NCI-H2171 treated with DMSO at 0.1 percent for 48 hours (cell line): ENCODE measurements at places on chromosomes 6 and 20.

DNA sequence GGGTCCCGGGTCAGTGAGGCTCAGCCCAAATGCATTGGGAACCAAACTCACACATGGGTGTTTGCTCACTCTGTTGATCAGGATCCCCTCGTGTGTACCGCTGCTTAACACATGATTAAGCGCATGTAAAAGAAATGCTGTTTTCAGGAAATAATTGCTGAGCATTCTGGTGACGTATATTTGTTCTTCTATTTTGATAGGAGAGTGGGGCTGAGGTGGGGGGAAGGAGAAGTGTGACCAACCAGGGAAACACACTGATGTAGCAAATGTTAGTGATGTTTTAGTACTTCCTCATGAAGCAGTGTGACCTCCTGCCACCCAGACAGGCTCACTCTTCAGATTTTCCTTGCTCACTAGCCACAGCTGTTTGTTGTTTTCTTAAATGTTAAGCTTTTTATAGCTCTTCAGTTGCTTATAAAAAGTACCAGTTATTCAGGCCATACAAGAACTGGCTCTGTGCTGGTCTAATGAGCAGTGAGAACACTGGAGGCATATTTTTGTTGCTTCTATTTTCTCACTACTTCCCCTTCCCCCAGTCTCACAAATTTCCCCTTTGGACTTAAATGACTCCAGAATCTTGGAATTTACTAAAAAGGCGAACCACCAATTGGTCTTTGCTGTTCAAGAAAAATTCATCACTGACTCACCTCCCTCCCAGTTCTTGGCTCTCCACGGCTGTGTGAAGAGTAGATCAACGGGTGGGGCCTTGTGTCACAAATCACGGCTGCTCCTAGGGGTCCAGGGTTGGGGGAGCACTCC, 79.2 kb upstream of the BACH2 start:
- DNase-seq, result no peak

DNA sequence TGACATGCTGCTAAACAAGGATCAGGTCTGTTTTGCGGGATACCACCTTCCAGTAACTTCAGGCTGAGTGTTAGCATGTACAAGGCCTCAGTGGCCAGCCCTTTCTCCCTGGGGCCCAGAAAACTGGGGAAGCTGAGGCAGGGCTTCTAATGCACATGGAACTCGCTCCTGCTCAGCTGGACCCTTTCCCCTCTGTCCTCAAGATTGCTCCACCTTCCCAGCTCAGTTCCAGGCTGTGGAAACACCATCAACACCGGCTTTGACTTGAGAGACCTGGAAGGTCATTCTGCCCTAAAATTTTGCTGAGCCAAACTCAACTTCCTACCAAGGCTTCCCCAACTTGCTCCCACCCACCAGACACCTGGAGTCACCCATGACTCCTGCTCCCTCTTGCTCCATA, 4.2 kb upstream of the BLCAP start:
- no peak for DNase-seq

DNA sequence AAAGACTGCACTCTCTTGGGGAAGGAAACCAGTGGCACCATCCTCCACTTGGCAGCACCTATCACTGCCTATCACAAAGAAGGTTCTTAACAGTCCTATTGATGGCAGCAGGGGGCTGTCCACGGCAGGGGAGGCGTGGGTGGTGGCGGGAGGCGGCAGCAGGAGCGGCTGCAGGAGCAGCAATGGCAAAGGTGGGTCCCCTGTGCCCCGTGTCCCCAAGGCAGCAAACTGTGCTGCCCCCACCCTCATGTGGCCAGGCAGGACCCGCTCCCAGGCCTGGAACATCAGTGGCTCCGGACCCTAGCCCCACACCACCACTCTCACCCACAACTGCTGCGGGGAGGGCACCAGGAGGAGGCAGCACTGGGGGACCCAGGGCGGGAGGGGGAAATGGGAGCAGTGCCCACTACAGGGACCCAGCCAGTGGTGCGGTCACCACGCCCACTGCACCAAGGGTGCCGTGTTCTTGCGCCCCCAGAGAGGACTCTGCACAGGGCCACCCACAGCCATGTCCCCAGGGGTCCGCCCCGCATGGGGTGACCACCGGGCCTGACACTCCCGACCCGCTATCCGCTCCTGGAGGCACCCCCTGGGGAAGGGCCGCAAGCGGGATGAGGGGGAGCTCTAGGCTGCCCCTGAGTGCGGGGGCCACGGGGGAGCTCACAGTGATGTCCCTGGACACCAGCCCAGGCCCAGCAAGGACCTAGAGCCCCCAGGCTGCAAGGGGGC, 54.6 kb downstream of the GMDS start:
- DNase-seq, result no peak

DNA sequence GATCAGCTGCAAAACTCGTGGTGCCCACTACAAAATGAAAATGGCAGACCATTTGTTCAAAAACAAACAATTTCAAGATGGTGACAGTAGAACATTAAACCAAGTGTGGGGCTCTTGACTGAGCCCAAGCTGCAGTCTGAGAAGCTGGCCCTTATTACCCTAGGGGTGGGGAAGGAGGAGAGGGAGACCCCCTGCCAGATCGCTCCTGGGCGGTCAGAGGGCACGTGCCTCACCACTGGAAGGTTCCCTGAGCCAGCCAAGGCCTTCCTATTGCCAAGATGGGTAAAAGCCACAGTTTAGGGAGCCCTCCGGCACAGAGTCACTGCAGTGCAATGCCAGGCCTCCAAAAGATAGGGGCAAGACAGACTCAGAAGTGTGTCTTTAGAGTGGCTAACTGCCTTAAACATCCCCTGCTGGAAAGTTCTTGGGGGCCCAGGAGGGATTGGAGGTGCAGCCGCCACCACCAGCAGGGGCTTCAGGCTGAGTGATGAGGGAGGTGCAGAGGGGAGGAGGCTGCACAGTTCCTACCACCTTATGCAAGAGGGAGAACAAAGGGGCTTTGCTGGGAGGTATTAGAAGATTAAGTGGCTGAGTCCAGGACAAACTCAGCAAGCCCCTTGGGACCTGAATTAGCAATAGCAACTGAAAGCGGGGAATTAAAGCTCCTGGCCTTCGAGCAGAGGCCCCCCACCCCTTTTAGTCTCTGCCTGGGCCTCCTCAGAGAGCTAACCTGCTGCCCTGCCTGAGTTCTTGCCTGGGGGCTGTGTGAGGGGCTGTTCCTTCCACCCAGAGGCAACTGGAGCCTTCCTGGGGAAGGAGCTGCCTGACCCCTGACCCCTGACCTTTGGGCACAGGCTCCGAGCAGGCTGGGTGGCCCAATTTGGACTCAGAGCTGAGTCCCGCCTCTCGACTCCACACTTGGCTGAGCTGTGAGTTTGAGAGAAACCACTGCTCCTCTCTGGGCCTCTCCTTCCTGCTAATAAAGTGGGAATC, 88.4 kb downstream of the VEGFA start:
- no peak for DNase-seq

DNA sequence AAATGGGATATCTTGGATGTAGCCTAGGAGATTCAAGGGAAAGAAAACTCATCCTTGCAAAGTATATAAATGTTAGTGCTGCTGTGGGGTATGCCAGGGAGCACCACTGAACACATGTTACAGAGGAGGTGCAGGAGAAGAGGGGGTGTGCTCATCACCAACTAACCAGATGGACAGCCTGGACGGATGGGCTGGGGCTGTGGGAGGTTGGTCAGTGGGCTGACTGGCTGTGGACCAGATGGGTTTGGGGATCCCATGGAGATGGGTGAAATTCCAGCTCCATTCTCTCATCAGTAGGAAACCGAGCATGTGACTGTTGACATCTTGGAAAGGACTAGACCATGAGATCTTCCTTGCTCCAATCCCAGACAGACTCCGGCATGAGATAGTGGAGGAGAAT, 201.0 kb downstream of the LRFN2 start:
- no peak for DNase-seq

DNA sequence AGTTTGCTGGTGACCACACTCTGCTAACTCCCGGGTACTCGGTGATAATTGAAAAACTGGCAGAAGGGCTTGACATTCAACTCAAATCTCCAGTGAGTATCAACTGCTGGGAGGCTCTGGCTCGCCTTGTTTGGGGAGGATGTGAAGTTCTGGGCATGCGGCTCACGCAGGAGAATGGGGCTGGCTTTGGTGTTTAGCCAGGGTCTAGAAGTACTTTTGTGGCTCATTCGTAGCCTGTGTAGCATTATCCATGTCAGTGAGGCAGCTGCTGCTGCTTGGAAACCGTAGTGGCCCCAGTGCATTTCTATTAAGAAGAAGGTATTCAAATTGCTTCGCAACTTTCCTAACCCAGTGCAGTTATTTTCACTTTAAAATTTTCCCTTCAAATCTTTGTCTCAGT, 52.2 kb downstream of the KDM1B start:
- DNase-seq, result peak; percentile 58

GRCh38 chr6:132675749-132676148, 16.8 kb upstream of the TAAR1 start:
- DNase-seq, result no peak

DNA sequence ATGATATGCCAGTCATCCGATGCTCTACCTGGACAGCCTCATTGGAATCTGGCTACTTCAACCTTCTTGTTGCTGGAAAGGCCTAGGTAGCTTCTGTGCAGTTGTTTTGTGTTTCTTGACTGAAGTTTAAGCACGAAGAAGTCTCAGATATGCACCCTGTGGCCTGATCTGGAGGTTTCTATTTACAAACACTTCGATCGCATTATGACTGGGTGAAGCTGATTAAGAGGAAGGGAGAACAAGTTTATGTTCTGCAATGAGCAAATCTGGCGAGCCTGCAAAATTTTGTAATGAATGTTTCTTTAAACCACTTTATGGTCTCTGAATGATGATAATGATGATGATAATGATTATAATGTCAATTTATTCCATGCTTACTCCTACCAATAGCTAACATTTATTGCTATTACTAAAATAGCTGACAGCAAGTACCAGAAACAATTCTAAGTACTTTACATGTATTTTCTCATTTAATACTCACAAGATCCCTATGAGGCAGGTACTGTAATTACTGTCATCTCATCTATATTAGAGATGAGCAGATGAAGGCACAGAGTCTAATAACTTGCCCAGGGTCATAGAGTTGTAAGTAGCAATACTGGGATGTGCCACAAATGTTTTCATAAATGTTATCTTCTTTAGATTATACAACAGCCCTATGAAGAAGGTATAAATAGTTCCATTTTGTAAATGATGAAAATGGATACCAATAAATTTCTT, 126.1 kb upstream of the UST start:
- DNase-seq, result no peak

- DNase-seq, result no peak
Measured at GRCh38 chr20:7155794-7156193, 388.3 kb downstream of the BMP2 start.
